ENCODE measurements at places on chromosomes 13 and 19.

- no peak for DNase-seq
Measured at GRCh38 chr19:55536366-55536765, 567 bp downstream of the SBK2 start.

- DNase-seq, result no peak
Measured at GRCh38 chr19:5914946-5915781, 1.1 kb downstream of the CAPS start.

GRCh38 chr13:109973279-109973678 lies 186.9 kb upstream of the IRS2 start:
- no peak for DNase-seq

- no peak for DNase-seq
Measured at GRCh38 chr19:2648099-2648498, 54.4 kb downstream of the GNG7 start.

GRCh38 chr19:19059837-19060611 lies 3.8 kb upstream of the SLC25A42 start:
- no peak for DNase-seq

DNA sequence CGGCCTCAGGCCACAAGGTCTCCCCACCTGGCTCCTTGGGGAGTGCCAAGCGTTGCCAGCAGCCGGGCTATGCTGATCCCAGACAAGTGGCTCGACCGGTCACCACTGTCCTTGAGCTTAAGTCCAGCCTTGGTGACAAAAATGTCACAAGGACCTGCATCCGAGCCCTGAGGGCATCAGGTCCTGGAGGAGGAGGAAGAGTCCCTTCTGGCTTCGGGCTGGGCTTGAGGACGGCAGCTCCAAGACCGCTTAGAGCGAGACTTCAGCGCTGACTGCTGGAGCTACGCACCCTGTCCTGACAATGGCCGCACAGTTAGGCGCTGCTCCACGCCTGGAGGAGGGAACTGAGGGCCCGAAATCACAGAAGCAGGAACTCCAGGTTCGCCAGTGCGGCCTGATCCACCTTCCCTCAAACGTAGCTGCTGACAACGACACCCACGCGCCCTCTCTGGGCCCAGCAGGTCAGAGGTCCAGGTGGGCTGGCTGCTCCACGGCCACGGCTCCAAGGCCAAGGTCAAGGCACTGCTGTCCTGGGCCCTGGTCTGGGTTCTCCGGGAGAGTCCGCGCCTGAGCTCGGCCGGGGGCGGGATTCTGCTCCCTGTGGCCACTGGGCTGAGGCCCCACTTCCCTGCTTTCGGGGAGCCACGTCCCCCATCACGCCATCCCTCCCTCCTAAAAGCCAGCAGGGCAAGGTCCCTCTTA lies 7.0 kb downstream of the SBNO2 start:
- DNase-seq, result no peak

- DNase-seq, result peak; percentile 68
Measured at GRCh38 chr19:39409208-39410016, 2.8 kb downstream of the ZFP36 start.

DNA sequence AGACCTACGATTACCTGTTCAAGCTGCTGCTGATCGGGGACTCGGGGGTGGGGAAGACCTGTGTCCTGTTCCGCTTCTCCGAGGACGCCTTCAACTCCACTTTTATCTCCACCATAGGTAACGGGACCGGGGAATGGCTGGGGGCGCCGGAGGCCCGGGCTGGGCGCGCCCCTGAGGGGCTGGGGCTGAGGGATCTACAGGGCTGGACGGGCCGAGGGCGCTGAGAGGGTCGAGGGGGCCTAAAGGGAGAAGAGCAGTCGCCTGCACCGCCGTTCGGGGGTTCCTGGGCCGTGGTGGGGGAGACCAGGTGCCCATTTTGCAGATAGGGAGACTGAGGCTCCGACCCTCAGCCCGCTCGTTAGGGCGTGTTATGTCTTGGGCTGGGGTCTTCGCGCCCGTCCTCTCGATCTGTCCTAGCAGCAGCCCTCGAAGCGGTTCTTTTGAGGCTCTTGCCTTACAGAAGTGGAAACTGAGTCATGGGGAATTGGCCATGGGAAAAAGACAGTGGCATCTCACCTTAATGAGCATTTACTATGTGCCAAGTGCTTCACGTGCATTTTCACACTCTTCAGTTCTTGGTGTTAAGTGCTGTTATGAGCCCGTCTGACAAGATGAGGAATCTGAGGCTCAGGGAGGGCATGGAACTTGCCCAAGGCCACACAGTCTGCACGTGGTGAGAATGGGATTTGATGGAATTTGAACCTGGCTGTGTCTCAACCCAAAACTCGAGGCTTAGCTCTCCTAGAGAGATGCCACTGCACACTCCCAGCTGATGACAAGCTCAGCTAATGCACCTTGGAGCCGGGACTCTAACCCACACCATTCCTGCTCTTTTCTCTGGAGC lies 442 bp downstream of the RAB8A start:
- DNase-seq, result no peak

DNA sequence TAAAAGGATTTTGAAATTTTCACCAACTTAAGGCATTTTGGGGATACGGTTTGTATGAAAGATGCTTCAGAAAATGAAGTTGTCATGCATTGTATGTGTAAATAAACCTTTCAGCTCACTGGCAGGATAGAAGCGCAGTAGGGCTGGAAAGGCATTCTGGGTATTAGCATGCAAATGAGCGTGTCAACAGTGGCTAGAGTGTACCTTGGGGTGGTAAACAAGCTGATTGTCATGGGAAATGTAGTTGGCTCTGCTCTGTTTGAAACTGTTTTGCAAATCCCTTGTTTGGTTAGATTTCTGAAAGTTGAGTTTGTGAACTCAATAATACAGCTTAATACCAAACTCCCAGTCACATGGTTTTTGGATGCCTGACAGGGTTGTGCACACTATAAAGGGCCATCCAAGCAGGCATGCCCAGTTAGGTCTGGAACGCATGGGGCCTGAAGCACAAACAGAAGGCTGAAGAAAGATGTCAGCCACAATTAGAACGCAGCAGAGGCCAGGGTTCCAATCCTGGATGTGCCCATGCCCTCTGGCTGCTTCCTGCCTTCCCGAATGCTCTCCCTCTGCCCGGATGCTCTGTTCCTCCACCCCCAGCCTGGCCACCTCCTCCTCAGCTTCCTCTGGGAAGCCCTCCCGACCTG lies 14.6 kb downstream of the GSX1 start:
- DNase-seq, result no peak

GRCh38 chr13:25329706-25330105 lies 28.3 kb downstream of the NUP58 start:
- no peak for DNase-seq

DNA sequence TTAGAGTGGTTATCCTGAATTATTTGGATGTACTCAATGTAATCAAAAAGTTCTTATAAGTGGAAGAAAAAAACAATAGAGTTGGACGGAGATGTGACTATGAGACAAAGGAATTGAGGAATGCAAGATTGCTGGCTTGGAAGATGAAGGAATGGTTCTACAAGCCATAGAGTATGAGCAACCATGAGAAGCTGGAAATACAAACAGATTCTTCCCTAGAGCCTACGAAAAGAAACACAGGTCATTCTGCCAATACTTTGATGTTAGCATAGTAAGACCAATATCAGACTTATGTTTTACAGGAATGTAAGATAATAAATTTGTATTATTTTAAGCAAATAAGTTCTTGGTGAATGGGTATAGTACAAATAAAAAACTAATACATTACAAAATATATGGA lies 249.2 kb downstream of the DIAPH3 start:
- DNase-seq, result no peak

GRCh38 chr13:97921176-97921816 lies 32.2 kb upstream of the IPO5 start:
- no peak for DNase-seq

GRCh38 chr13:98480915-98481877 lies 95.7 kb downstream of the STK24 start:
- DNase-seq, result no peak

GRCh38 chr19:16470911-16471811 lies 609 bp downstream of the EPS15L1 start:
- DNase-seq, result no peak

- DNase-seq, result no peak
Measured at GRCh38 chr19:6032381-6032780, 54.4 kb upstream of the RANBP3 start.

- DNase-seq, result no peak
Measured at GRCh38 chr13:114027046-114027715, 53.3 kb upstream of the C13orf46 start.

DNA sequence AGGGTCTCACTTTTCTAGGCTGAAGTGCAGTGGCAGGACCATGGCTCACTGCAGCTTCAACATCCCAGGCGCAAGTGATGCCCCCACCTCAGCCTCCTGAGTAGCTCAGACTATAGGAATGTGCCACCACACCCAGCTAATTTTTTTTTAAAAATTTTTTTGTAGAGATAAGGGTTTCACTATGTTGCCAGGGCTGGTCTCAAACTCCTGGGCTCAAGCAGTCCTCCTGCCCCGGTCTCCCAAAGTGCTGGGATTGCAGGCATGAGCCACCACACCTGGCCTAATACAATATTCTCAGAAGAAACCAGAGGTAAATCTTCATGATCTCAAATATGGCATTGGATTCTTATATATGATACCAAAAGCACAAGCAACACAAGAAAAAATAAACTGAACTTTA lies 47.7 kb downstream of the FLT1 start:
- no peak for DNase-seq

- no peak for DNase-seq
Measured at GRCh38 chr13:92487238-92487637, 739.4 kb upstream of the GPC6 start.

- no peak for DNase-seq
Measured at GRCh38 chr13:114211446-114212157, 23.1 kb upstream of the CDC16 start.

DNA sequence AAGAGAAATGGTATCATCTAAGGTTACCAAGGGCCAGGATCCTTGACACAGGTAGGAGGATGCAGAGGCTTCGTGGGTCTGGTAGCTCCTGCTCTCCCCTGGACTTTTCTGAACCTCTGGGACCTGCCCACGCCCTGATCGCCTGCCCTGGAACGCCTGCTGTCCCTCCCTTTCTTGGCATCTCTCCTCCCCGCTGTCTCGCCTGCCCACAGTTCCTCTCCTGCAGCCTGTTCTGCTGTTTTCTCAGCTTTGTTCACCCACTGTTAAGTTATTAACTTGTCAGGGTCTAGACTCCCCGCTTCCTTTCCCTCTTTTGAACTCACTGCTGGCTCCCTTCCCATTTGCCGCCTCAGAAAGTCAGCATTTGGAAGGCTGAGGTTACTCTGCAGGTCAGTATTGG lies 19.8 kb downstream of the SERP2 start:
- no peak for DNase-seq

DNA sequence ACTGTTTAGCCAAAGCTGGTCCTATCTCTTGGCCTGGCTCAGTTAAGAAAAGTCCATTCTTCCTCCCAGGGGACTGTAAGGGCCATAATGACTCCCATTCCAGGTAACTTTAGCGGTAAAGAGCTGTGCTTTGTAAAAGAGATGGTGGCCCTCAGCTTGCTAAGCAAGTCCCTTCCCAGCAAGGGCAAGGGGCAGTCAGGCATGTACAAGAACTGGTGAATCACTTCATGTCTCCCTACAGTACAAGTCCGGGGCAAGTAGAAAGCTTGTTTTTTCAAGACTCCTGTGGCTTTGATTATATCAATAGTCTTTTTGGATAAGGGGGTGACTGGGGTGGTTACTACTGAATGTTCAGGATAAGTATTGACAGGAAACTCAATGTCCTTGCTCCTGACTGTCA lies 88.9 kb downstream of the SLC25A15 start:
- no peak for DNase-seq

GRCh38 chr13:106337096-106337850 lies 198.2 kb downstream of the EFNB2 start:
- DNase-seq, result no peak

GRCh38 chr13:73223372-73223781 lies 164.6 kb downstream of the KLF5 start:
- no peak for DNase-seq

DNA sequence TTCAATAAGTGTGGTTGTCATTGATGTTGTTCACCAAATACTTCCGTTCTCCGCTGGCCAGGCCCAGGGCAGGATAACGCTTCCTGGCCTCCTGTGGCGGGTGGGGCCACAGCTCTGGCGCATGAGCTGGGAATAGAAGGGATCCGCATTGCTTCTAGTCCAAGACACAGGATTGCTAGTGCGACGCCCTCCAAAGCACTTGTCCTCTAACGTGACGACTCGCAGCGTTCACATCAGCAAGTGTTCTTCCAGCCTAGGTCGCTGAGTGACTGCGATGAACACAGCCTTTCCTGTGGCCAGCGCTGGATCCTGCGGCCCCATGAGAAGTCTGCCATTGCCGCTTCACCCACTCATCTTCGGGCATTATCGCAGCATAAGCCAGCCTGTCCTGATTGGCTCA lies 39.4 kb downstream of the VSTM2B start:
- DNase-seq, result no peak

- no peak for DNase-seq
Measured at GRCh38 chr19:7393459-7393858, 44.7 kb downstream of the ARHGEF18 start.

- DNase-seq, result no peak
Measured at GRCh38 chr13:95620825-95621498, 23.5 kb downstream of the DZIP1 start.

DNA sequence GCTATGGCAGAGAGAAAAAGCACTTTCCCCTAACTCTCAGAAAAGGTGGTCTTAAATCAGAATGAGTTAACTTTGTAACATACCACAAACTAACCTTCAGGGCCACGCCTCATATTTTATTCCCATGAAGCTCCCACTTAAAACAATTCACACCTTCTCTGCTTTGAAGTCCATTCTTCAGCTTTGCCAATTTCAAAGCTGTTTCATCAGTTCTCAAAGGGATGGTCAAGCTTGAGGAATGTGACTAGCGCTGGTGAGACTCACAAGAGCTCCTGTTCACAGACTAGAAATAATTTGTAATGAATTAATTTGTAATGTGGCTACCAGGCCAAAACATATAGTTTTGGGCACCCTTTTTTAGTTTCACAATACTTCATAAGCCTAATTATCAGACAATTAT lies 68.2 kb downstream of the STK24 start:
- no peak for DNase-seq

DNA sequence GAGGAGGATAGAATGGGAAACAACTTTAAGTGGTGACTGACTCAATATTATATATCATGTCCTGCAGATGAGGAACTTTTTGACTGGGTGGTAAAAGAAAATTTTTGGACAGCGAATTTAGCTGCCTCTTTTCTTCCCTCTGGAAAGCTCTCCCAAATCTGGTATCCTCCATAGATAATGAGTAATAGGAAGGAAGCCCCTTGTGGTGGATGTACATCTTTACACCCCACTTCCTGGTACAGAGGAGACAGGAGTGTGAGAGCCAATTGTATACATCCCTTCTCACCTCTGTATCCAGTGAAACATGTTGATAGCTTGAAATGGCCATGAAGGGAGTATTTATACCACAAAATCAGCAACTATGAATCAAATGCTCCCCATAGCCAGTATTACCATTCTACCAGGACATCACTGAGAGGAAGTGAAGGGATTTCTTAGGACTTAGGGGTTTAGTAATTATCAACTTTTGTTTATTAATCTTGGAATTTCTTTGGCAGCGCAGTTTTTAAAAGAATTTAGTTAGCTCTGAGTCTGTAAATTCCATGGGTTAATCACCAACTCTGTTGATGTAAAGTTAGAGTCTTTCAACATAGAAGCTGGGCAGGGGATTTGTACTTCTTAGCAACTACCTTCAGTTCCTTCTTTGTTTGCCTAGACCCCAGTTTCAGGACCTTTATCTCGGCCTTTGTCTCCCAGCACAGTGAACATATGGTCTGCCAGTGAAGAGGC lies 17.0 kb upstream of the TDRD3 start:
- DNase-seq, result no peak

GRCh38 chr19:42293540-42293939 lies 8.4 kb upstream of the PRR19 start:
- no peak for DNase-seq

- DNase-seq, result no peak
Measured at GRCh38 chr13:75151081-75151643, 330.8 kb downstream of the TBC1D4 start.

- no peak for DNase-seq
Measured at GRCh38 chr13:50213526-50213925, 198.3 kb downstream of the KCNRG start.
